GM12878 (cell line): ENCODE measurements at places on chromosomes 6 and 20. TPM values are rescaled to one million over a fixed set of nuclear protein-coding genes. Genes with fewer than 3 reads are reported as not detected.

Gene ZSWIM3
- 4.1 and 4.5 TPM in 2 replicates for total RNA-seq

Gene LRP11
- total RNA-seq = 0.05 and 0.23 TPM in 2 replicates

- DNase-seq = no peak
Observed at GRCh38 chr6:104123227-104123626, 736.5 kb downstream of the HACE1 start.

- peak; percentile 59 for DNase-seq
Observed at GRCh38 chr6:90411292-90411781, 114.7 kb upstream of the BACH2 start.

DNA sequence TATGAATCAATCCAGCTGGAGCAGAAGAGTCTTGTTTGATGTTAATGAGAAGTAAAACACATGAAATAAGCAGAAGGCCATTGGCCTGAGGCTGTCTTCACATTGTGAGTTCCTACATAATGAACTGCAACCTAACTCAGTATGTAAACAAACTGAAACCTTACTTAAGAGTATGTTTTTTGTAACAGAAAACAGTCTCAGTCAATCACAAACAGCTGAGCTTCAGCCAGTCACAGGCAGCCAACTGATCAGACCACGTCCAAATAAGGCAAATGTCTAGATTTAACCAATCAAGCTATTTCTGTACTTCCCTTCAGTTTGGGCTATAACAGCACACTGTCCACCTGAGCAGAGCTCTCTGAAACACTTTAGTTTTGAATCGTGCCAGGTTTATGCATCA, 234.7 kb downstream of the TRDN start:
- no peak for DNase-seq

- no peak for DNase-seq
Observed at GRCh38 chr6:40535819-40536380, 51.3 kb downstream of the LRFN2 start.

- no peak for DNase-seq
Observed at GRCh38 chr6:118240878-118241528, 307.1 kb upstream of the PLN start.

- no peak for DNase-seq
Observed at GRCh38 chr6:106279179-106279578, 46.4 kb downstream of the ATG5 start.
